MV-4-11 (cell line): ENCODE measurements at places on chromosomes 7 and 10.

DNA sequence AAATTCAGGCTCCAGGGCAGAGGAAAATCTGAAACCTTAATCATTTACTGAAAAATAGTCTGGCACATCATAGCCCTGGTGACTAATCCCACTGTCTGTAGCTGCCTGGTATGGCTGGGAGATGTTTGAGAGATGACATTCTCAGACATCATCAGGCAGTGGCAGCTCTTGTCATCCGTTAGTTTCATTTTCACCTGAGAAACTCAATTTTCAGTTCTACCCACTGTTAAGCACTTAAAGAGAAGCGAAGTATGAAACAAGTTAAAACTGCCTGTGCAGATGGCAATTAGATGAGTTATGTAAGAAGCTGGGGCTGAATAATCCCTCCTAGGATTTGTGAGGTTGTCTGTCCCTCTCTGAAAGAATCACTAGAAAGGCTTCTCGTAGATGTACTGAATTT is 150.2 kb downstream of the NSUN6 start:
- DNase-seq = no peak

DNA sequence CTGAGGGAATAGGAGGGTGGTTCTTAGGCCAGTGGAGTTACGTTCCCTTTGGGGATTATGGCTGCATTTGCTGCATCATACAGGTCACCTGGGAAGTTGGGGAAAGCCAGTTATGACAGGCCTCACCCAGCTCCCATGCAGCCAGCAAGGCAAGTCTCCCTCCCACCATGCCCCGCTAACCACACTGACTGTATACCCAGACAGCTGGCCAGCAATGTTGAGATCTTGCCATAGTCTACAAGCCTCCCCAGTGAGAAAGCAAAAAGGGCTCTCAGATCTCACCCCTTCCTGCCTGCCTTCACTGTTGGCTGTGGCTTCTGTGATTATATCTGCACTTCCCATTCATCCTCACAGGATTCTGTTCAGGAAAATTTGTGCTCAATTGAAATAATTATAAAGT is 133.3 kb upstream of the HGF start:
- no peak for DNase-seq

DNA sequence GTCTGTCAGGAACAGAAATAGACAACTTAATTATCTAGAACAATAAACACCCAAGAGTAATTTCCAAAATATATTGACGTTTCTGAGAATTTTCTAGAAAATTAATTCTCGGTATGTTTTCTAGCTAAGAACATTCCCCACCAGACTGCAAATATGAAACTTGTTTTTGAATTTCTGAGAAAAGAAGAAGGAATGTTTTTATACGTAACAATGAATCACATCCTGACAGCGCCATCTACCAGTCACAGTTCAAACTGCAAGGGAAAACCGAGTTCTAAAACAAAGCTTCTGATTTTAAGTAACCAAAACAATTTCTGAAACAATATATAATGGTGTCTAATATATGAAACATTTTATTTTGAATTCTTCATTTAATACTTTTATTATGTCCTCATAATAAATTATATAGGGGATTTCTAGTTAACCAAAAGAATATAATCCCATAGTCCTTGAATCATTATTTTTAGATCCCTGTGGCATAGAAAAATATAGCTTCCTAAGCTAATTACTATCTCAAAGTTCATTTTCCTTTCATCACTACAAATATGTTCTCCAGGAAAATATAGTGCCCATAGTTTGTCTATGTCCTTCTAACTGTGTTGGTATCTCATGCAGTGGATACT is 34.5 kb upstream of the MEOX2 start:
- peak; percentile 0 for DNase-seq

DNA sequence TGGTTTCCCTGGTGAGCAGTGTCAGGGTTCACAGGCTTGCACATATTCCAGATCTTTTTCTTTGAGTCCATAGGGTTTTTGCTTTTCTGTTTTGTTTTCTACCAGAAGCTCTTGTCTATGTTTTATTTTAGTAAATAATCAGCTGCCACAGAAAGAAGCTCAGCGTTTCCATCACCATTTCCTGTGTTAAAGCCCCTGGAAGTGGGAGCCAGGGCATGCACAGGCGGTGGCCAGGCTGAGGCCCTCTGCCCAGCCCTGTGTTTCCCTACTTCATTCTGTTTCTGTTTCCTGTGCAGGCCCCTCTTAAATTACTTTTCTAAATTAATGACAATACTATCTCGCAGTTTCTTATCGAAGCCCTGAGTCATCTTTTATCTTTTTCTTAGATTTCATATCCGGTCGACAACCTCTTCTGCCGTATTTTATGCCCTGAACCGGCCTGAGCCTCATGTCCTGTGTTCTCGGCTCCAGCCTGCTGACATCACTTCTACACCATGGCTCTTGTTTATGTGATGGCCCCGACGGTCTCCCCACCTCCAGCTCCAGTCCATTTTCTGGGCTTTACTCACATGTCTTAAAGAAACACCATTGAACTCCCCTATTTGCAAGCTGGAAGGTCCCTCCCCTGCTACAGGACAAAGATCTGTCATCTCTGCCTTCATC is 442.2 kb downstream of the TCERG1L start:
- no peak for DNase-seq

DNA sequence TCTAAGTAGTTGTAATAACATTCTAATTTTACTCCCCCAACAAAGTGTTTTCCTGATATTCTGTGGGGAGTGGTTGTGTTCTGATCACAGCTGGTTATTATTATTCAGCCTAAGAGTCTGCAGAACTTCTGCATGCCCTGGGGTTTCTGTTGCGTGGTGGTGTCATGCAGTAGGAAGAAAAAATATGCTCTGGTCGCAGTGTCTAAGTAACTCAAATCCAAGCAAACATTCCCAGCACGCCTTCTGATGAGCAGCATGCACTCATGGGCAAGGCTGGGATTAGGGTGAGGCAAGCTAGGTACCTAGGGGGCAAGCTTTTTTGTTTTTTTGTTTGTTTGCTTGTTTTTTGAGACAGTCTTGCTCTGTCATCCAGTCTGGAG is 112.8 kb upstream of the KMT2E start:
- no peak for DNase-seq

DNA sequence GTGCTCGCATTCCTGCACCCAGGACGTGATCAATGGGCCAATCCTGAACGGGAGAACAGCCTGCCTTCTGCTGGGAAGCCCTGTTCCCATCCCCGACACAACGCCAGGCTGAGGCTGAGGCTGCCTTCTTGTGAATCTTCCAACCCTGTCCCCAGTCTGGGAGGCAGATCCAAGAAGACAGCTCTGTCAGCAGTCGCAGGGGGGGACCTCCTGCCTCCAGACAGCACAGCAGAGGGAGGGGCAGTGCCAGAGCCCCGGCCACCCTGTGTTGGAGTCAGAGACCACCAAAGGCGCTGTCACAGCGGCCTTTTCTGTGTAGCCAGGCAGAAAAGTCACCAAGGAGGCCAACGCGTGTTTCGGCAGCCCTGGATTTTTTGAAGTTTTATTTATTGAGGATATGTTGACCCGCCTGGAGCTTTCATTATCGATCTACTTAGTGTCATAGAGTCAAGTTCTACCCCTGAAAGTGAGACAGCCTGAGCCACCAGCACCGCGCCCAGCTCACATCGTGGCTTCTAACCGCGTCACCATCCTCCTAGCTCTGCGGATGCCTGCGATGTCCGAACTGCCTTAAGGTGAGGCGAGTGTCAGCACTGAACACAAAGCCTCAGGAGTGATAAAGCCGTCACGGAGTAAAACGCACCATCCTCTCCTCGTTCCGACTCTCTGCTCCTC is 86.1 kb downstream of the PTPRN2 start:
- no peak for DNase-seq

GRCh38 chr10:3763852-3764625 is 21.0 kb downstream of the KLF6 start:
- DNase-seq = no peak

- no peak for DNase-seq
Observed at GRCh38 chr7:72161534-72161933, 250.6 kb downstream of the CALN1 start.

DNA sequence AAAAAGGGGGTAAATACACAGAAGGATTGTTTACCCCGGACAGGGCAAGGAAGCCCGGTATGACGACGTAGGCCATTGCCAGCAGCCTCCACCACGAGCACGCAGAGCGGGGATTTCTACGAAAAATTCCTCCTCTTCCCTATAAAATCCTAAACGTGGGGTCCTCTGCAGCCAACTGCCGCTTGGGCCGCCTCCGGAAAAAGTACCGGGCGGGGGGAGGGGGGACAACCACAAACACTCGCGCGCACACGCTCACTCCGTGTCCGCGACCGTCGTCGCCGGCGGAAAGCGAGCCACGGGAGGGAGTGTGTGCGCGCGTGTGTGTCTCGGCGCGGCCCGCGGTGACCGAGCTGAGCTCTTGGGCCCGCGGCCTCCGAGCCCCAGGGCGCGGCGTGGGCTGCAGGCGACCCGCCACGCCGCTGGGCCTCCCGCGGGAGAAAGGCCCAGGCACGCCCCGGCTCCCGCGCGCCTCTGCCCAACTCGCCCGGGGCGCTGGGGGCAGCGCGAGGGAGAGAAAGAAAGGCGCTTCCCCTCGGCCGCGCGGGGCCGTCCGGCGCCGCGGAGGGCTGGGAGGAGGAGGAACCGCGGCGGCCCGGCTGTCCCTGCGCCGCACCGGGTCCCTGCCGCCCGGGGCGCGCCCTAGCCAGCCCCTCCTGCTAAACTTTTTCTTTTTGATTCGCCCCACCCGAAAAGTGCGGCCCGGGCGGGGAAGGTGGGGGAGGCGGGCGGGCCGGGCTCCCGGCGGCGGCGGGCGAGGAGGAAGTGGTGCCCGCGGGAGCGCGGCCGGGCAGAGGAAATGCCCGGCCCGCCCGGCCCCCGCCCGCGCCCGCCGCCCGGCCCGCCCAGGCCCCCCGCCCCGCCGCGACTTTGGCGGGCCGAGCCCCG is 1.5 kb downstream of the CTBP2 start:
- peak; percentile 39 for DNase-seq

GRCh38 chr10:60985951-60986350 is 42.0 kb upstream of the RHOBTB1 start:
- no peak for DNase-seq

- no peak for DNase-seq
Observed at GRCh38 chr7:100483722-100484672, at the start of gene NYAP1. Gene NYAP1 (plus strand): TSS chr7:100483927. CDS start chr7:100485312, 1,385 bp downstream.

- DNase-seq = no peak
Observed at GRCh38 chr10:43166207-43166879, 28.1 kb downstream of the CSGALNACT2 start.

DNA sequence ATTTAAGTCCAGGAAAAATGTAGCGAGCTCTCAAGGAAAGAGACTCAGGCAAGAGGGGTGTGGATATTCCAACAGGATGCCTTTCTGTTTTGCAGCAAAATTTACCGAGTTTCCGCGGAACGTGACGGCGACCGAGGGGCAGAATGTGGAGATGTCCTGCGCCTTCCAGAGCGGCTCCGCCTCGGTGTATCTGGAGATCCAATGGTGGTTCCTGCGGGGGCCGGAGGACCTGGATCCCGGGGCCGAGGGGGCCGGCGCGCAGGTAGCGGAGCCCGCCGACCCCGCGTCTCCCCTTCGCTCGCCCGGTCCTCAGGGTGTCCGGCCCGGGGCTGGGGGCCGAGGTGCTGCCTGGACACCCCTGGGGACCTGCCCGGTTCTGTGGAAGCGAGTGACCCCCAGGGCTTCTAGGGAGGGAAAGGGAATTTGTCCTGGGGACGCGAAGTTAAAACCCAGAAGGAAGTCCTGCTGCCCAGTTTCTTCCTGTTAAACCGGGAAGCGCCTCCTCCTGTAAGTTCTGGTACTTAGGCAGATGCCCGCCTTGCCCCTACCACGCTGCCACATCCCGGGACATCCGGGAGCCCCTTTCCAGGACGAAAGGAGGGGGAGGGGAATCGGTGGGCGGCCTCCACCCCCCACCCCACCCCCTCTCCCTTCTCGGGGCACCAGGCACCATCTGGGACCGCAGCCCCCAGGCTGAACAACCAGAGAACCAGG is 2.5 kb downstream of the VSTM2A start:
- DNase-seq = no peak

DNA sequence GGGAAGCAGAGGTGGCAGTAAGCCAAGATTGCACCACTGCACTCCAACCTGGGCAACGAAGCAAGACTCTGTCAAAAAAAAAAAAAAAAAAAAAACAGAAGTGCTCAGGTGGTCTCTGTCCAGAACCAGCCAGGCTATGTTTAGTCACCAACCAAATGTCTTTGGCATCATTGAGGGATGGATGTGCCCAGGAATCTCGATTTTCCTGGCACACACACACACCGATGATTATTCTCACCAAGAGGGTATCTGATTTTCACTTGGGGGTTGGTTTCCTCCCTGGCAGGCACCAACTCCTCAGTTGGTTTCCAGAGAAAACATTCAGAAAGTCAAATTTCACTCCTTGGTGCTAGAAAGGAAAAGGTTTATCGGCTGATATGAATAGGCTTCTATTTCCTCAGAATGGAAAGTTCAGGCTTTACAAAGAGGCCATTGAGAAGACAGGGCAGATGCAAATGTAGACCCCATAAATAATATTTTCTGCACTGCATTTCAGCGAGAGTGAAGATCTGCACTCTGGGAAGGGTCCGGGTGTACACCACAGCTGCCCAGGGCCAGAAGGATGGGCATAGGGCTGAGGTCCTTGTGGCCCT is 154.8 kb downstream of the TNS3 start:
- DNase-seq = no peak

DNA sequence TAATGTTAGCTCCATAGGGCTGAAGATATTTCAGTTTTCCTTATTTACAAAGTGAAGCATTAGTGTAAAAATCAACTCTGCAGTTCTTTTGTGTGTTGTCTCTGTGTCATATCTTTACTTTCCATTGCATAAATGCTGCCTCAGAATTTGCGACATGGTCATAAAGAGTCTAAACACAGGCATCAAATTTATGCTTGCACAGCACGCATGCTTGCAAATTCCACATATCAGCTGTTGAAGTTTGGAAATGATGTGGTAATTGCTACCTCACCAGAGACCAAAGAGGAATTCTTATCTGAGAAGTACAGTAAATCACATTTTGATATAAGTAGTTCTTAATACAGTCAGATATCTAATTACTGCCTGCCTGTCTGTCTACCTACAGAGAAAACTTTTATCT is 348.2 kb upstream of the GRM3 start:
- no peak for DNase-seq

DNA sequence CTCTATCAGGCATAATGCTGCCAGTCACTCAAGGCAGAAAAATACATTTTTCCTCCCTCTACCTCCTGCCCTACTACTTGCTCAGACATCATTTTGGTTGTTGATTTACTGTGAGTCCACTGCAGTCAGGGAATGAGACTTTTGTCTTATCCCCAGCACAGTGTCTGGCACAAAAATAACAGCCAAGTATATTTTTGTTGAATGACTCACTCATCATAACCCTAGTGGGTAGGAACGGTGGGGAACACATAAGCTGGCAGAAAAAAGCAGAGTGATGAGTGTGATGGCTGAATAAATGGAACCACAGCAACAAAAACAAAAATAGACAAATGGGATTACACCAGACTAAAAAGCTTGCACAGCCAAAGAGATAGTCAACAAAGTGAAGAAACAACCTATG is 65.8 kb upstream of the LAMB4 start:
- DNase-seq = no peak

GRCh38 chr10:119284679-119285096 is 77.3 kb downstream of the GRK5 start:
- no peak for DNase-seq

- DNase-seq = no peak
Observed at GRCh38 chr10:36452851-36453250, 672.5 kb upstream of the ANKRD30A start.

GRCh38 chr7:143203386-143203785 is 18.5 kb upstream of the TAS2R40 start:
- DNase-seq = no peak
